ENCODE measurements at places on chromosomes 1 and 21.
A peak's percentile ranks its signal among the peaks of the same experiment; 100 is the strongest.

GRCh38 chr1:220696863-220697231 lies 6.7 kb downstream of the C1orf115 start:
- DNase-seq, result peak; percentile 15

- DNase-seq, result no peak
These were observed 4.4 kb downstream of the KIF17 start for GRCh38 chr1:20713440-20713839.

GRCh38 chr1:159835356-159835755 lies 8.7 kb downstream of the SLAMF8 start:
- no peak for DNase-seq

DNA sequence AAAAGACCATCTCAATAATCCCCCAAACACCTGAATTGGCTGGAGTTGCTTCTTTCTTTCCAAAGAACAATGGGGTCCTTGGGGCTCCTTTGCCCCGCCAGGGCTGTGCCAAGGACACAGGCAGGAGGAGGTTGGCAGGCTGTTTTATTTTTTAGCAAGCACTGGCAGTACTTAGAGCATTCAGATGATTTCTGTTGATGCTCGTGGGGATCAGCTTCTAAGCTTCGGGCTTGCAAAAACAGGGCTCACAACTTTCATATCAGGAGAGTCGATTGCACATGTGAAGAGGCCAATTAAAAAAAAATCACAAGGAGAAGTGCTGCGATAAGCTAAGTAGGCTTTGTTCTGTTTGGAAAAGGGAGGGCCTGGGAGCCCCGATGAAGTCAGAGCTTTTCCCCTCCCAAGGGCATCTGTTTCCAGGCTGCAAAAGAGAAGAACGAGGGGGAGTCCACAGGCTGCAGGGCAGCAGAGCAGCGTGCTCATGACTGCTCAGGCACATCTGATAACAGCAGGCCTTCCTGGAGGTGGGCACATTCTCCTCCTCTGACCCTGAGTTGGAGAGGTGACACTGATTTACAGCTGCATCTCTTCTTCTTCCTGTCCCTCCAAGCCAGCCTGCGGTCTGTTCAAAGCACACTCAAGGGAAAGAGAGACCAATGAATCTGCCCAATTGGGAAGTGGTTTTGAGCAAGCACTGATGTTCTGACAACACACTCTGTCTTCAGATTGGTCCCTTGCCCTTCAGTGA lies 27.3 kb upstream of the BCAR3 start:
- DNase-seq, result peak; percentile 20

All from cardiac fibroblast (primary cell).